ENCODE measurements at places on chromosomes 3 and 15.

DNA sequence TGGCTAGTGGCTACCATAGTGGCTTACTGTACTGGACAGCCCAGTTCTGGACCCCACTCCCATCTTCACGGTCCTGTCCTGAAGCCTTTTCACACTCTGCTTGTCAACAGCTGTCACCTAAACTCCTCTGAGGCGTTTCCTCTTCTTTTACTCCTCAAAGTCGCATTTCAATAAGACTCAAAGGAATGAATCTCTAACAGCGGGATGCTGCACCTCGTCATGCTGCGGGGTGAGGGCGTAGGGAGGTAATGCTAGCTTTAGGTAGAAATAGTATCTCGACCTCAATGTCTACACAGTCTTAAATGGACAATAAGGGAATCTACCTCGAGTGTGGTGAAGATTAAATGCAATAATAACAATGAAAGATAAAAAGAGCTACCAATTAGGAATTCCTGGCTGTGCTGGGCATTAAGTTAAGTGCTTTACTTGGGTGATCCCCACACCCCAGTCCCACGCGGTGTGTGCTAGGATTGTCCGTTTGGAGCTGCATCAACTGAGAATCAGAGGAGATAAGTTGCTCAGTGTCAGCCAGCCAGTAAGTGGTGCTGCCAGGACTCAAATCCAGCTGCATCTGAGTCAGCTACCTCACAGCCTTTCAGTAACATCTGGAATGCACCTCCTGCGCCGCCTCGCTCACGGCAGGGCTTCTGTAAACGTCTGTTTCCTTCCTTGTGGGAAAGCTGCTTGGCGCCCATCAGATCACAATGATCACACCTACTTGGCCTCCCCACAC, 14.0 kb downstream of the PLA2G4D start:
- DNase-seq = no peak

DNA sequence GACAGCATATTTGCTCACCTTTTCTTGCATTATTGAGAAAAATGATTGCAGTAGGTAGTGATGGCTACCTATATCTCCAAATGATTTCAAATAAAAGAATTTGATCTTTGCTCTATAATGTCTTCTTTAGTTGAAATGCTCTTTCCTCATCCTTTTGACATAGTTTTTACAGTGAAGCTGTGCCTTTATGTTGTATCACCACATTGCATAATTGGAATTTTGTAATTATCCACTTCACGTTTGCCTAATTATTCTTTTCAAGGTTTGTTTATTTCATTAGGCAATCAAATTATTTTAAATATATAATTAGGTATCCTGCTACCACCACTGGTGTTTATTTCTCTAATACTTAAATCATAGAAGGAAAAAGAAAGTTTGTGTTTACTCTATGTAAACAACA, 21.3 kb upstream of the P2RY13 start:
- no peak for DNase-seq

DNA sequence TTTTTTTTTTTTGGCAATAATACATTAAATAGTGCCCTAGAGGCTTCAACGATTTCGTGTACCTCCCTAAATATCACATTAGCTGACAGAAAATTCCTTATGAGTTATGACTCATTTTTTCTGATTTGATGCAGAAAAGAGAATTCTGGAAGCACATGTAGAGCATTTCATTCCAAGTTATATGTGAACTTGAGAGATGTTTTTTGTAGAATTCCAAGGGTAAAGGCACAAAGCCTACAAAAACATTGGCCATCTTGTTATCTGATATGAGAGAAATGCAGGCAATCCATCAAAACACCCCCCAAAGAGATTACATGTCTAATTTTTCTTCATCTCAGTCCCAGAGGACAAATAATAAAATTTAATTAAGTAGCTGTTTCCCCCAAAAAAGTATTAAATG, 6.7 kb upstream of the PFN2 start:
- no peak for DNase-seq

DNA sequence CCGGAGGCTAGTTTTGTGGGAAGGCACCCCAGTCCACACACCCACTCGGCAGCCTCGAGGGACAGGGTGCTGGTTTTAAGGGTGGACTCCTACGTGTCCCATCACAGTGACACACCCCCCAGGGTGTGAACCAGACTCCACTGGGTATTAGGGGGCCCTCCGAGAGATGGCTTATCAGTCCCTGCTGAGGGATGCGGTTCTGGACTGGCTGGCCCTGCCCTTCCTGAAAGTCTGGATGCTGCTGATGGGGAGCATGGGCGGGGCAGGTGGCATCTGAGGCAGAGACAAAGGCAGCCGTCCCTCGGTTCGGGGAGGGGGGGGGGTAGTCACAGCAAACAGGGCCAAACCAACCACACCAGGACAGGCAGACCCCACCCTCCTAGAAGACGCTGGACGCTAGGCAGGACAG, 939 bp upstream of the ULK3 start:
- DNase-seq = no peak

- DNase-seq = no peak
Observed at GRCh38 chr3:186414735-186415419, 52.8 kb upstream of the DGKG start.

GRCh38 chr15:61720197-61720704, 340.0 kb downstream of the VPS13C start:
- no peak for DNase-seq

DNA sequence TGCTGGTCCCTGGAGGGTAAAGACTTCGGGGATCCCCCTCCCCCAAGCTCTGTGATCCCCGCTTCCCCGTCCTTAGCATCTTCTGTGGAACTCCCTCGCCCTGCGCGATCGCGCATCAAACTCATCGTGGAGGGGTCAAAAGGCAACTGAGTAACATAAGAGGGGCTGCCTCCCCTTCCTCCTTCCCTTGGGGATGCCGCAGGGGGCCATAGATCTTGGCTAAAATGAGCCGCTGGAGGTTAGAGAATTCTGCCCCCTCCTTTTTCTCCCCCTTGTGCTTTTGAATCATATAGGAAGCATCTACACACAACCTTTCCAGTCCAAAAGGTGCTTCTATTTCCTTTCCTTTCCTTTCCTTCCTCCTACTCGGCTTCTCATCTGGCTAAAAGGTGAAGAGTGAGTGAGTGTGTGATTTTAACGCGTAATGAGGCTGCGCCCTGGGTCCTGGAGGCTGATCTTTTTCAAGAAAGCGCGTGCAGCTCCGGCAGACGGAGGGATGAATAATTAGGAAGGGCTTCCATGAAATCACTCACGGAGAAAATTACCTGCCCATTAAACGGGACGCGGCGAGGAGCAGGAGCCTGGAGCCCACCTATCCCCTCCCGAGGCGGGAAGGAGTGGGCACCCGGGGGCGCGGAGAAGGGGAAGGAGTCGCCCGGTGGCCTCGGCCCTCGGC, 831 bp upstream of the ROBO2 start:
- DNase-seq = no peak

GRCh38 chr3:188720215-188720614, 451.6 kb upstream of the TPRG1 start:
- DNase-seq = no peak

DNA sequence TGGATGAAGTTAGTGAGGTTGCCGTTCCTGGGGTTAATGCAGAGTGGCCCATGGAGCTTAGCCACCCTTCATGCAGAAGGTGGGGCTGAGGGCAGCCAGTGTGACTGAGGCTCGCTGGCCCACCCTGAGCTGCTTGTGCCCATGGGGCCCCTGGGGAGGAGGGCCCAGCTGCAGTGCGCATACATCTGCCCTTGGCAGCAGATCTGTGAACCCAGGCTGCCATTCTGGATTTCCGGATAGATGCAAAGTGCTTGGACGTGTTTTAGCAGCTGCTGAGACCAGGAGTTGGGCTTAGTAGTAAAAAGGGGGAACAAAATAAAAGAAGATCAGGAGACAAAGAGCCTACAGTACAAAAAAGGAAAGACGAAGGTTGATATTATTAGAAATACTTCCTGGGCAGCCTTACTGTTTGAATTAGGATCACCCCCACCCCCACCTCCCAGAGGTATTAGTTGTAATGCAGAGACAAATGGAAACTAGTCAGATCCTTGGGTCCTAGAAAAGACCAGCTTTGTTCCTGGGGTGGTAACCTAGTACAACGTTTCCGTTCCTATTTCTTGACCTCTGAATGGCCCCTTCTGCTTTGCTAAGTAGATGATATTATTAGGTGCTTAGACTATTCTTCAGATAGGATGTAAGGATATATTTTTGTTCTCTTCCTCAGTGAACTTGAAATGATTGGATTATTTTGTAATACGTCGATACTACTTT, 70.2 kb downstream of the IGF1R start:
- DNase-seq = no peak

- DNase-seq = no peak
Observed at GRCh38 chr3:138461896-138462295, 27.5 kb downstream of the ESYT3 start.

- DNase-seq = no peak
Observed at GRCh38 chr3:124504332-124505059, 225.8 kb upstream of the UMPS start.

DNA sequence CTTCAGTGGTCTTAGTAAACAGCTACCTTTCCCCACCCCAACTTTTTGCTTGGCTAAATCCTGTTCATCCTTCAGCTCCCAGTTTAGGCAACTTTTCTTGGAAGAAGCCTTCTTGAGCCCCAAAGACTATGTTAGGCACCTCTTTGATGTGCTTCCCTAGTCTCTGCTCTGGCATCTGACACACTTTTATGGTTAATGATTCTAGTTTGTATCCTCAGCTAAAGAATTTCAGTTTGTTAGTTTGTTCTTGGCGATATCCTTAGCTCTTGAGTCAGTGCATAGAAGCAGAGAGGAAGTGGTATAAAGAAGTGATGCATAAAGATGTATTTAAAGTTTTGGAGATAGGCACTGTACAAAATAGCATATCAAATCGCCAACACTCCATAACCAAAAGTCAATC, 168.4 kb downstream of the WDR72 start:
- DNase-seq = no peak

GRCh38 chr3:113743006-113743630, 2.9 kb downstream of the NAA50 start:
- DNase-seq = no peak

GRCh38 chr3:175777495-175777894, 918.4 kb downstream of the NAALADL2 start:
- no peak for DNase-seq

- DNase-seq = no peak
Observed at GRCh38 chr15:90530250-90531051, 728 bp downstream of the CRTC3 start.

DNA sequence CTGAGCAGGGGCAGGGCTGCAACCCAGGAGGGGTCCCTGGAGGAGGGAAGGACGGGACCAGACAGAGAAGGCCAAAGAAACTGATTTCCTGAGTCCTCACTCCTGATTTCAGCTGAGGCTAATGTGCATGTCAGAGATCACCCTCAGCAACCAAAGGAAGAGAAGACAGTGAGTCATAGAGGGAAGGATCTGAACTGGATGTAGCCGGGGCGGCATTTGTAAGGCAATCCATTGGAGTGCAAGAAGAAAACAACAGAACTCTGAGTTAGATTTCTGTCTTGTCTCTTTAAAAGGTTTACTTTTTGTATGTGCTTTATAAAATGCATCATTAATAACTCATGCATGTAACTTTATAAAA, 105.3 kb upstream of the AGBL1 start:
- no peak for DNase-seq

DNA sequence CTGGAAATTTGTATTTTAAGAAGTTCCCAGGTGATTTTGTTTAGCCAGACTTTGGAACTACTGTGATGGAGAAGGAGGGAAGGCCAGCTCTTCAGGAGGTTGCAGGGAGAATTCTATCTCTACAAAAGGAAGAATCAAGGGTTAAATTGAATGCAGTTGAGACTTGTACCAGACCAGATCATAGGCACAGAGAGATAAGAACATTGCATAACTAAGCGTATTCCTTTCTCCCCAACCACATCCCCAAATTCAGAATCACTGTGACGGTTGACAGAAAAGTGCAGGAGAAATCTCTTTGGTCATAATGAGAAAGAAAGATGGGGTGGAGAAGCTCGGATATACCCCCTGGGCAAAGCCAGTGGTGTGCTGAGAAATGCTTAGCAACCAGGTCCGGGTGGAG, 7.2 kb downstream of the PLD1 start:
- no peak for DNase-seq

DNA sequence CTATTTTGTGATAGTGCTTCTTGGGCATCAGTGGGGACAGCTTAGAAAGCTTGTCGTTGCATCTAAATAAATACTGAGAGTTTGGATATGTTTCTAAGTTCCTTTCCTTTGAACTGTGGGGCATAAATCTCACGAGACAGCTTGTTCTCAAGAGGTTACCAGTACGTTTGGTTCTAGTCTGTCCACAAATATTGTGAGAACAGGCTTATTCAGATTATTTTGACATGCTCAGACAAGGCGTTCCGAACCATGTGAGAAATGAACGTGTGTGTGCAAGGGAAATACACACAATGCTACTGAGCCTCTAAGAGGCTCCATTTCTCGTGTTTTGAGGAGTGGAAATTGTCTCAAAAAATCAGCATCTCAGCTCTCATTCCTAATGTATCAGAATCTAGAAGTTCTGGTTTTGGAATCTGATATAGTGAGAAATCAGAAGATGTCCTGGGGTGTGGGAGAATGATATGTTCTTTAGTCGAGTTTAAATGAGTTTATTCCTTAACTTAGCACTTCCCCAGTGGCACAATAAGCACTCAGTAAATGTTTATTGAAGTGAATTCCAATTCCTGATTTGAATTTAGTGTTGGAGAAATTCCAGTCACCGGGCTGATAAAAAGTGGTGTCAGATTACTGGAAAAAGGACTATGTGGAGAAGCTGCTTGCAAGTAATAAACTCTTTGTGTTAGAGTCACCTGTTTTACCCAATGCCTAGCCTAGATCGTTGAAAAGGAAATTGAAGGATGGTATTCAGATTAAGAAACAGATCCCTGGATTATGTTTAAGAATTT, 481.5 kb downstream of the LPP start:
- DNase-seq = no peak

GRCh38 chr3:87873136-87873535, 185.7 kb downstream of the CGGBP1 start:
- no peak for DNase-seq

GRCh38 chr3:121926380-121926779, 32.2 kb downstream of the SLC15A2 start:
- DNase-seq = no peak

GRCh38 chr3:59289831-59290230, 240.0 kb upstream of the CFAP20DC start:
- DNase-seq = no peak

- DNase-seq = no peak
Observed at GRCh38 chr15:55587321-55588069, 650 bp downstream of the PYGO1 start.

DNA sequence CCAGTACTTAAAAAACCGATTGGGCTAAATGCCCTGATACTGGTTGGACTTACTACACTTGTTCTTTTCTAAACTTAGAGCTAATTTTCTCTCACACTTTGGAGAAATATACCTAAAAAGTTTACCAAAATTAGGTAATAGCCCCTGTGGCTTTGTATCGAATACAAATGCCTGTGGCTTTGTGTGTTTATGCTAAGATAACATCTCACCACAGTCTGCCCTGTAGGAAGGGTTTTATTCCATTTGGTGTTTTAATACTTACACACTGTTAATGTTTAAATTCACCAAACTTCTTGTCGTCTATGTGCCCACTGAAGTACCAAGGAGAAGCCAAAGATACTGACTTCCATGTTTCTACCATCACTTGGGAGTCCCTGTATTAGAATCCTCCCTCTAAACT, 66.4 kb downstream of the BCHE start:
- no peak for DNase-seq
